Epithelial cell of prostate (primary cell): ENCODE measurements at places on chromosomes 2 and 18.

DNA sequence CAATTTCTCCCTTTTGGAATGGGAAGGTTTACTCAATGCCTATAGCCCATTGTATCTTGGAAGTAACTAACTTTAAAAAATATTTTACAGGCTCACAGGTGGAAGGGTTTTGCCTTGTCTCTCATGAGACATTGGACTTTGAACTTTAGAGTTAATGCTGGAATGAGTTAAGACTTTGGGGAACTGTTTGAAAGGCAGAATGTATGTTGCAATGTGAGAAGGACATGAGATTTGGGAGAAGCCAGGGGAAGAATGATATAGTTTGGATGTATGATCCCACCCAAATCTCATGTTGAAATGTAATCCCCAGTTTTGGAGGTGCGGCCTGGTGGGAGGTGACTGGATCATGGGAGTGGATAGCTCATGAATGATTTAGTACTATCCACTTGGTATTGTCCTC lies 17.5 kb upstream of the TBC1D8 start:
- no peak for DNase-seq

DNA sequence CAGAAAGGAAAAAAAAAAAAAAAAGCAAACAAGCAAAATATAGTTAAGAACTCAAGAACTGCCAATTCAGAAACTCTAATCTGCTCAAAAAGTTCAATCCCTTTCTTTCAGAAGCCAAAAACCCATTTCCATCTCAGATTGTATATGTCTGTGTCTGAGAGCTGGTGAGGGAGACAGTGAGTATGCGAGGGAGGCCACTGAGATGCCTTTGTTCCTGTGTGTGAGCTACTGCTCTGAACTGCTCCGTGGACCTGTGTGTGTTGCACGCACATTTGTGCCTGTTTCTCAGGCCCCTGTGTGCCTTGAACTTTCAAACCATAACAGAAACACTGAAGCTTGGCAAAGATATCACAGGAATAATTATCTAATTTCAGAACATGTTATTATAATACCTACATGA lies 2.5 kb upstream of the PKDCC start:
- no peak for DNase-seq

DNA sequence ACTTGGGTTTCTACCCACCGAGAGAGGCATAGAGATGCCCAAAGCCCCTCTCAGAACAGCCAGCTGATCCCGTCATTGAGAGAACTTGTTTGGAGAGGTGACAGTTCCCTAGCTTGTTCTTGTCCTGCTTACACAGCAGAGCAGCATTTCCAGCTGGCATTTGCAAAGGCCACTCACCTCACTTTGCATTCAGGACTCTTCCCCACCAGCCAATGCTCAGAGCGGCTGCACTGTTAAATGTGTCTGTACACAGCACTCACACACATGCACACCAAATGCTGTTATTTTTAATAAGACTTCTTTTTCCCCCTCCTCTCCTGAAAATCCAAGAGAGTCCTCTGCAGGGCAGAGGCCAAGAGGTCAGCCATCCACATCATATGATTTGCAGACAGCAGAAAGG lies 104.6 kb upstream of the SLC14A2 start:
- DNase-seq = no peak

GRCh38 chr2:200713704-200714064 lies 98.0 kb upstream of the BZW1 start:
- DNase-seq = no peak

GRCh38 chr2:236127010-236127409 lies 41.2 kb downstream of the GBX2 start:
- DNase-seq = no peak

DNA sequence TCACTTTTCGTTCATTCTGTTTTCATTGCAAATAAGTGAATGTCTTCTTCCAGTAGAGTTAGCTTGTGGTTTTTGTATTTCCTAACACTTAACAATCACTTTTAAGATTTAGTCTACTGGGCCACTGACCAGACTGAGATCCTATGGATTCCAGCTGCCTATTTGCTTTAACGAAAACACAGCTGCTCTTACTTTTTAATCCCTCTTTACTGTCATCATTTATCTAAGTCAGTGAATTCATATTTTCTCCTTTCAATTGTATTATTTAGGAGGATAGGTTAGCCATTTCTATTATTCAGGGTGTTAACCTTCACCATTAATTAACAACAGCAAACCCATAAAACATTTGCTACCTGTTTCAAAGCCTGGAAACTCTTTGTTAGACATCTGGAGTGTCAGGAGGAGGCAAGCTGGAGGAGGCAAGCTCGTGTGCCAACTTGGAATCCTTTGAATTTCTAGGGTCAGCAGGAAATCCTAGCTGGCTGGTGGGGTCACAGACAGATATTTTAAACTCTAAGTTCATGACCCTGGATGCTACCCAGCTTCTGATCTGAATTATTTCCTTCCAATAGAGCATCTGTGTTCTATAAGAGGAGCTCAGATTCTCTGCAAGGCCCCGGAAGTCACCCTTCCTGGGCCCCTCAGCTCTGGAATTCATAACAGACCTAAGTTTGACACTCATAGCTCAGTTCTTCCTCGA lies 385.3 kb downstream of the RBM43 start:
- DNase-seq = no peak

GRCh38 chr18:9535430-9535991 lies 60.2 kb downstream of the RALBP1 start:
- no peak for DNase-seq

DNA sequence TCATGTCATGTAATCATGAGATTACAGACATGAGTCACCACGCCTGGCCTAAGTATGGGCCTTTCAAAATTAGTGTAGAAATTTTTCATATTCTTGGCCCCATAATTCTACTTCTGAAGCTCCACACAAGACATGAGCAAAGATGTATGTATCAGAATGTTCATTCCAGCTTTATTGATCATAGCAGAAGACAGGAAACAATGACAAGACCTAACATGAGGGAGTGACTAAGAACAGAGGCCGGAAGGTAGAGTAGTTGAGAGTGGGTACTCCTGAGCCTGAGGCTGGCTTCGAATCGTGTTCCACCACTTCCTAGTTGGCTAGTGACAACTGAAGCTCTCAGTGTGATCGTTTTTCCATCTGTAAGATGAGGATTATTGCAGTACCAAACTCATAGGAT lies 89.3 kb downstream of the ARMC9 start:
- DNase-seq = peak; percentile 74

DNA sequence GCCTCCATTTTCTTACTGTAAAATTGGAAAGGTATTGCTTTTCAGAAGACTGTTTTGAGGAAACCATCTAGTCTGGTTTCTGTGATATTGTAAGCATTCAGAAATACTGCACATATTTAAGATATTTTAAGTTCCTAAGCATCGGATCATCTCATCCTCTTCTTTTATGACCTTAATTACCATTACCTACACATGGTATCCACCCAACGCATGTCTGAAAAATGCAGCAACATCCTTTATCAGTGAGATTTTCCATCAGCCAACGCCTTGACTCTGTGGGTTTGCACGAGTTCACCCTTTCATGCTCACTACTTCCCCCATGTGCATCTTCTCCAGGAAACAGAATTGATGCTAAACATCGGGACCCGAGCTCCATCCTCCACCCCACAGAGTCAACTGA lies 84.3 kb downstream of the COL4A4 start:
- DNase-seq = no peak

DNA sequence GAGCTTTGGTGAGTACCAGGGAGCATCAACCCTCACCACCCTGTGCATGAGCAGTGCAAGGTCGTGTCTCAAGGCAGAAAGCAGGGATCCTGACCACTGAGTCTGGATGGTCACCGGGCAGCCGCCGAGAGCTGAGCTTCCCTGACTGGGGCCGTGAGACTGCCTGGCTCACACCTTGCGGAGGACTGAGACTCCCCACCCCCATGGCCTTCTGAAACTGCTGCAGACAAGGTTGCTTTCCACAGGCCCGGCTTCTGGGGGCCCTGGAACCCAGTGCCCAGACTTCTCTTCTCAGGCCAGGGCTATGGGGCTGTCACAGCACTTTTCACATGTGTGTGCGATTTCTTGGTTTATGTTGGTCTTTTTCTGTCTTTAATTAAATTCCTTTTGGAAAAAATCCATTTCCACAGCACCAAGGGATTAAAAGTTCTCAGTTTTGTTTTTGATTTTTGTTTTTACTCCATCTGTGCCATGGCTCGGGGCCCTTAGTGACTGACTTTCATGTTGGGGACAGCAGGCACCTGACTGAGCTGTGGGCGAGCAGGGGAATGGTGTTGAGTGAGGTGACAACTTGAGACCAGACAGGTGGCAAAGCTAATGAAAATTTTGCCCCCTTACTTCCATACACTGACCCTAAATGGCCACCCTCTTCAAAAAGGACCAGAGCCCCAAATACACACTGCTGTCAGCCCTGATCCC lies 297.9 kb downstream of the CYP26B1 start:
- no peak for DNase-seq
